CD4-positive, alpha-beta T cell treated with Interferon gamma for 1 hour (primary cell): ENCODE measurements at places on chromosomes 6 and 20.

- no peak for DNase-seq
These were observed 146.6 kb upstream of the PLN start for GRCh38 chr6:118401325-118401975.

GRCh38 chr6:163773646-163774045 lies 359.1 kb downstream of the QKI start:
- no peak for DNase-seq

- DNase-seq, result no peak
These were observed 82.3 kb downstream of the CD164 start for GRCh38 chr6:109299776-109300564.

- no peak for DNase-seq
These were observed 137.9 kb downstream of the MAFB start for GRCh38 chr20:40551125-40551530.

- DNase-seq, result no peak
These were observed 1.9 kb downstream of the TRIB3 start for GRCh38 chr20:382291-383115.

- DNase-seq, result no peak
These were observed 65.5 kb downstream of the SOBP start for GRCh38 chr6:107555449-107555848.

DNA sequence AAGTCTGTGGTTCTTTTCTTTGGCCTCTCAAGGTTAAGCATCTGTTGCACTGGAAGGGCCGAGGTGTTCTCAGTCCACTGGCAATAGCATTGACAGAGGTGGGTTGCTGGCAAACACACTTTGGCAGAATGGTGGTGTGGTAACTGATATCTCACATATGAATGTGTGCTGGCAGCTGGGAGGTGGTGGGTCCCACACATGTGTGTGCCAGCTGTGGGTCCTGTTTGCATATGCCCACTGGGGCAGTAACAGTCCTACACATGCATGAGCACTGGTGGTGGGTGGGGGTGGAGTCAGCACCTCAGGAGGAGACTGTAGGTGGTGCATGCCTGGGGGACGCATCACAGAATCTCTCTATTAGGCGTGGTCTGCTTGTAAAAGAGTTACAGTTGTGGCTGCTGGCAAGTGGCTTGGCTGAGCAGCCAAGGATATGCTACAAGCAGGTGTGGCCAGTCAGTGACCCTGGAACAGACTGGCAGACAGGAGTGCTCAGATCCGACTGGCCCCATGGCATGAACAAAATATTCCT lies 934.3 kb downstream of the GRIK2 start:
- DNase-seq, result no peak

DNA sequence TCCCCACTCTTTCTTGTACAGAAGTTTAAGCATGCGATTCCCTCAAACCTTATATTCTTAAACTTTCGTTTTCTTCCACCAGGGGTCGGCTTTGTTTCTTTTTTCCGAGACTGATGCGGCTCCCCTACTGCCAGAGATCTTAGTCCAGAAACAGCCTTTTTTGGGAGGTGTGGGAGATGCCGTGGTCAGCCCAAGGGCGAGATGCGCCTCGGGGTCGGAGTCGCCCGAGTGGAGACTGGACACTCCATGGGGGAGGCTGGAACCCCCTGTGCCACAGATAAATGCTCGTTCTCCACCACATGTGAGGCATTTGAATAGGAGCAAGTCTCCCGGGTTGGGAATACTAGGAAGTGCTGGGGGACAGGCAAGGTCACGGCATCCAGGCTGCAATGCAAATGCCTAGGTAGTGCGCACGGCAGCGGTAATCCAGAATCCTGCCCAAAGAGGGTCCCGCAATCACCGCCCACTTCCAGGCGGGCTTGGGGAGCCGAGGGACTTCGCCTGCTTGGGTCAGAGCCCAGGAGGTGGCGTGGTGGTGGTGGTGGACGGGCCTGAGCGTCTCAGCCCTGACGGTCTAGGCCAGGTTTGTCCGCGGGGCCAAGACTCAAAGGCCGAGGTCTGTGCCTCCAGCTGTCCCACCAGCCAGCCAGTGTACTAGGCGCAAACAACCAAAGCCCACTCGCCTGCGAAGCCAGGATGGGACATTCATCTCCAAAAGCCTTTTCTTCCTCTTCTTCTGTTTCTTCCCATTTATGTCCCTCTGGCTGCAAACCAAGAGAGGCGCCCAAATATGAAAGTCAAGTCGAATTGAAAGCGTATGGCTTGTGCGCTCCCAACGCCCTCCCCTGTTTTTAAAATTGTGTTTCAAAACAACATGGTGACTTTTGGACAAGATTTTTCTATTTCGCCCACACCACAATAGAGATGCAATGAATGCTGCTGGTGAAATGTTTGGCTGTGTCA lies 39.3 kb upstream of the OSTM1 start:
- no peak for DNase-seq

DNA sequence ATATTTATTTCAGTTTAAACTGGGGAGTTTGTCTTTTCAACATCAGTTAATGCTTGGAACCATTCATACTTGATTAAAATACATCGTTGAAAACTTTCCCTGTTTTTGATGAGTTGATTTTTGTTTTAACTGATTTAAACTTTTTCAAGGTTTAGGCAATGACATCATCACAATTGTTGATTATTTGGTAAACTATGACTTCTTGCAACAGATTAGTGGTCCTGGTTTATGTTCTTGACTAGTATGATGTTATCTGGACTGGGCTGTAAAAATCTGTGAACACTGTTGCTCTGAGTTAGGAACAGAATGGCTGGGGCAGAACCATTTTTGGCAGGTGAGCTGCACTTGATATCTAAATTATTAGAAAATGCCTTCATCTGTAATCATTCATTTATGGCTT lies at the start of gene ZC2HC1B:
TSS of gene ZC2HC1B (plus strand) at position 241 of the 400 bp plus-strand sequence. CDS start at position 307, 66 bp downstream.
- DNase-seq, result no peak

DNA sequence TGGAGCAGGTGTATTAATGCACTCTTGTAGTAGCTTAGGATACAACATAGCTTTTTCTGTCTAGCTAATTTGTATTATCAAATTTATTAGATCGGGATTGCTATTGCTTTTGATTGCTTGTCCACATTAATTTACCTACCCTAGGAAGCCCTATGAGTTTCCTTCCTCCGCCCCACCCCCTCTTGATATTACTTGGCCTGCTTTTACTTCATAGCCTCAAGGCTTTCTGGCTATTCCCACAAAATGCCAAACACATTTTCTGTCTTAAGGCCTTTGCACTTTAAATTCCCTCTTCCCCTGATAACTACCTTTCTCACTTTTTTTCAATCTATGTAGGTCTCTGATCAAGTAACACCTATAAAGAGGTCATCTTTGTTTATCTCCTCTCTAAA lies 99.1 kb upstream of the PRSS16 start:
- no peak for DNase-seq

DNA sequence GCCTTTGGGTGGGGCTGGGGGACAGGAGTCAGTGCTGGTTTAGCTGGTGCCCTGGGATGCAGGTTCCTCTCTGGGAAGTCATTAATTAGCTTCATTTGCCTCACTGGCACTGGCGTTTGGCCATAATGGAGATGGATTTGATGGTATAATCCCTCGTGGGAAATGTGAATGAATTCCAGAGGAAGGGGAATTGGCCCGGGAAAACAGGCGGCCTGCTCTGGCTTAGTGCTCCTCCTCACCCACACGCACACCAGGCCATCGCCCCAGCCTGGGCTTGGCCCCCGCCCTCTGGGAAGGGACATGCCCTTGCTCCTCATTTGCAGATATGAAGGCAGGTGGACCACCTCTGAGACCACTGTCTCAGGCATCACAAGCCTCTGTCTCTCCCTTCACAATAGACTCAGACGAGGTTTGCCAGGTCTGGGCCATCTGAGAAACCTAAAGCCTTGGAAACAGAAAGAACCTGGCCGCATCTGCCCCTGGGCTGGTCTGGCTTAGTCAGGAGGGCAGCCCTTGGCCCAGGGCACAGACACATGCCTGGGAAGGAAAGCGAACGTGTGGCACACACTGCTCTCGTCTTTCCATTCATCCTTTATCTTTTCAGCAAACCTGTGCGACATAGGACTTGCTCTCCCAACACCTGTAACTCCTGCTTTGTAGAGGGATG lies 199.2 kb upstream of the CDH4 start:
- DNase-seq, result no peak

GRCh38 chr20:37220731-37221130 lies 40.9 kb downstream of the GHRH start:
- no peak for DNase-seq

DNA sequence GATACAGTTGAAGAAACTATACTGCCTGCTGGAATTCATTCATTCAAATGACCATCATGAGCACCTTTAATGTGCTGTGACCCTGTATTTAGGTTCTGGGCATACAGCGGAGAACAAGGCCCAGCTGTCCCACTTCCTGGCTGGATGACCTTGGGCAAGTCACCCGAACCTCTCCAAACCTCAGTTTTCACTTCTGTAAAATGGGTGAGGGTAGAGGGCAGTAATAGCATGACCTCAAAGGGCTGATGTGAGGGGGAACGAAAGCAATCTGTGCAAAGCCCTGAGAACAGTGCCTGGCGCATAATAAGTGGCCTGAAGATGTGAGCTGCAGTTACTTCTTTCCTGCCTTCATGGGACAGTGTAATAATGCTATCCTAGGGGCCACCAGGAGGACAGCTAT lies 20.5 kb upstream of the AAR2 start:
- DNase-seq, result no peak

- no peak for DNase-seq
These were observed 325.0 kb upstream of the AGPAT4 start for GRCh38 chr6:161598896-161599295.

GRCh38 chr20:57420571-57421252 lies 29.5 kb downstream of the RBM38 start:
- no peak for DNase-seq

GRCh38 chr6:119514345-119514744 lies 164.8 kb upstream of the MAN1A1 start:
- DNase-seq, result no peak

GRCh38 chr6:8020083-8020482 lies 44.1 kb downstream of the BLOC1S5 start:
- DNase-seq, result no peak

GRCh38 chr6:136499370-136499769 lies 50.9 kb downstream of the MAP7 start:
- no peak for DNase-seq

- peak; percentile 28 for DNase-seq
These were observed 36.1 kb downstream of the GMDS start for GRCh38 chr6:2209226-2209809.

- no peak for DNase-seq
These were observed 77.4 kb downstream of the FIG4 start for GRCh38 chr6:109768485-109768884.

GRCh38 chr6:154157082-154157481 lies 118.0 kb downstream of the OPRM1 start:
- DNase-seq, result no peak

GRCh38 chr6:117156741-117157140 lies 108.6 kb upstream of the VGLL2 start:
- DNase-seq, result no peak

GRCh38 chr6:154394571-154394970 lies 38.0 kb upstream of the IPCEF1 start:
- no peak for DNase-seq

DNA sequence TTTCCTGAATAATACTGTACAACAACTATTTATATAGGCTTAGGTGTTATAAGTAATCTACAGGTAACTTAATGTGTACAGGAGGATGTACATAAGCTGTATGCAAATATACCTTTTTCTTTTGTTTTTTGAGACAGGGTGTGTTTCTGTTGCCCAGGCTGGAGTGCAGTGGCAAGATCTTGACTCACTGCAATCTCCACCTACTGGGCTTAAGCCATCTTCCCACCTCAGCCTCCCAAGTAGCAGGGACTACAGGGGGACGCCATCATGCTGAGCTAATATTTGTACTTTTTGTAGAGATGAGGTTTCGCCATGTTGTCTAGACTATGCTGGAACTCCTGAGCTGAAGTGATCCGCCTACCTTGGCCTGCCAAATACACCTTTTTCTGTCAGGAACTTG lies 191.7 kb upstream of the ZNF217 start:
- DNase-seq, result no peak

DNA sequence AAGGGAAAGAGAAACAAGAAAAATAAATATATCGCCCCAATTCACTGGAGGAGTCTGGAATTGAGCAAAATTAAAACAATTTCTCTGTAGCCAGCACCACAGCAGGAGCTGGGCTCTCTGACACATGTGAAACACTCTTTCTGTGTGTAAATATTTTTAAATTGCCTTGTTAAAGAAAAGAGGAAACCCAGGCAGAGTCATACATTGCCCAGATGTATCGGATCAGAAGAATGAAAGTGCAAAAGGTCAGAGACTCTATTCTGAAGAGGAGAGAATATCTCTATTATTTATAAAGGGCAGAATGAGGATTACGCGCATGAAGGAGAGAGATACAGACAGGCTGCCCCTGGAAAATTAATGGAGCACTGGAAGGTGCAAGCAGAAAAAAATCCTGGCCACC lies 127.0 kb upstream of the MAN1A1 start:
- DNase-seq, result no peak

GRCh38 chr20:44071526-44072111 lies 115.4 kb downstream of the JPH2 start:
- no peak for DNase-seq

DNA sequence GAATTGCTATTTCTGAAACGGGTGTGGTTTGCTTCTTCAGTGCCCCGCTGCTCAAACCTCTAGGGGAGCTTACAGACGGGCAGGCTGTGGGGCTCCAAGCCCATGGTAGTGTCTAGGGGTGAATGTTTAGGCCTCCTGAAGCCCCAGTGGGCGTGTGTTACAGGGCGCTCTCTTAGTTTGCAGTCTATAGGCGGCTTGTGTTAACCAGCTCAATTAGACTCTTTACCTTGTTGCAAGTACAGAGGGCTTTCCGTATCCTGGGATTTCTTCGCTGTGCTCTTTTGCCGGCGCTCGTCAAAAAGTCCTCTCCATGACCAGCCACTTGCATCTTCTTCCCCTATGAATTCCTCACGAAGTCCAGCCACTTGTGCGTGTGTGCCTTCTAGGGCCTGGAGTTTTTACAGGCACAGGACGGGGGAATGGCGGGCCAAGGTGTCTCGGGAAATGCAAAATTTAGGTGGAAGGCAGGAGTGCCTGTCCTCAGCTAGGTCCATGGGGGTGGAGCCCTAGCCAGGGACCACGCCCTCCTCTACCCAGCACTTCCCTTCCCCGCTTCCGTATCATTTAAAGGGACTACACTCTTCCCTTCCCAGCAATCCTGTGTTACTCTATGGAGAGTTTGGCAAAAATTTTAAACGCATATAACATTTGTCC lies 94.5 kb downstream of the HTR1B start:
- no peak for DNase-seq

- DNase-seq, result no peak
These were observed 1.5 kb upstream of the ADGRG6 start for GRCh38 chr6:142300302-142300701.

- no peak for DNase-seq
These were observed 38.5 kb downstream of the TBC1D7 start for GRCh38 chr6:13289789-13290318.

DNA sequence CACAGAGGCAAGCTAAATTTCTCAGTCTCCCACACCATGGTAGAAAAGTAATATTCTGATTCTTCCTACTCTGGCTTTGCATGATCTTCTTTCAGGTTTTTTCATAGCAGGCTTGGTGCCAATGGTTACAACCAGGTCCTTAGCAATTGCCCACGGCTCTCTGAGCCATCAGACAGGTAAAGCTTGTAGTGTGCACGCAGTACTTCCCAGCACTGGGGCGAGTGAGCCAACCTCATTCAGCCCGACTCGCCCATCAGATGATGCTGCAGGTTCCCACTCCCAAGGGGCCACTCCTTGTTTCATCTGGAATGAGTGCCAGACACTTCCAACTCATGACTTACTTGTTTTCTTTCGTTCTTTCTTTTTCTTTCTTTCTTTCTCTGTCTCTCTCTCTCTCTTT lies 78.3 kb downstream of the PERP start:
- no peak for DNase-seq
